ENCODE measurements at places on chromosomes 5 and 9.

GRCh38 chr5:107867266-107867665, 196.5 kb upstream of the EFNA5 start:
- DNase-seq = no peak

- DNase-seq = no peak
These were observed 3.6 kb downstream of the SUSD3 start for GRCh38 chr9:93061791-93062763.

- no peak for DNase-seq
These were observed 816.1 kb downstream of the TLE4 start for GRCh38 chr9:80387828-80388227.

- DNase-seq = no peak
These were observed 126.0 kb upstream of the BOD1 start for GRCh38 chr5:173742432-173742816.

DNA sequence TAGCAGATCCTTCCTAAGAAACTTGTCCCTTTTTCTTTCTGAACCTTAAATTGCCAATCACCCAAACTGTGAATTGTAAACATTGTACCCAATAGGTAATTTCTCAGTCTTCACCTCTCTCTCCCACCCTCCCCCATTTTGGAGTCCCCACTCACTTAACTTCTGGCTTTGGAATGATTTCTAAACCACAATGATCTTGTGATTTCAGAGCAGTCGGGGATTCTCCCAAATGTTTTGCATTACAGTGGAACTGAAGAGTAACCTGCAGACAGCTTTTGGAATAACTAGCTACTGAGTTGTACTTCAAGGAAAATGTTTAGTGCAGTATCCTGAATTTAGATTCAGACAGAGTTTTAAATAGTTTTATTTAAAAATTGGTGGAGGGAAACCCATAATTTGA, 19.2 kb downstream of the SLC27A6 start:
- DNase-seq = no peak

GRCh38 chr5:141942185-141942857, 15.7 kb downstream of the PCDH12 start:
- DNase-seq = no peak

- DNase-seq = no peak
These were observed 23.1 kb downstream of the IQGAP2 start for GRCh38 chr5:76425928-76426804.

DNA sequence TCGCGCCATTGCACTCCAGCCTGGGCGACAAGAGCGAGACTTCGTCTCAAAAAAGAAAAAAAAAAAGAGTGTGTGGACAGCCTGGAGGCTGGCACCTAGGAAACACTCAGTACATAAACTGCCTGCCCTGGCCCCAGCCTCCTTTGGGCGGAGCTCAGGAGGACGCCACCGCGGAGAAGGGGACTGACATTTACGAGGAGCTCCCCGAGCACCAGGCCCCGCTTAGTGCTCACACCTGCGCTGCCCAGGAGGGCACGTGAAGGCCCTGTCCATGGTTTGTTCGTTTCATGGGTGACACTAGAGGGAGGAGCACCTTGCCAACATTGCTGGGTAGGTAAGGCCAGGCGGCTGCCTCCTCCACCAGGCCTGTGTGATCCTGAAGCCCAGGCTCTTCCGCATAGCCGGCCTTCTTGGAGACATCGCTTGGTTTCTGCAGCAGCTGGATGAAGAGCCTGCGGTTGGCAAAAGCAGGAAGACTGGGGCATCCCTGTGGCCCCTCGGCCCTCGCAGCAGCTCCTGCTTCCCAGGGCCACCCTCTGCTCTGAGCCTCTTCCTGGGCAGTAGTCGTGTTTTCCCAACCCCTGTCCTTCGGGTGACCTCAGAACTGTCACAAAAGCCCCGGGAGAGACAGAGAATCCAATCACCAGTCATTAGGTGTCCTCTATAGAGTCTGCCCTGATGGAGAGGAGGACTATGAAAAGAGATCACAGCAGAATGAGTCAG, 26.2 kb upstream of the LAMC3 start:
- no peak for DNase-seq

GRCh38 chr5:178439493-178440180, 150.6 kb downstream of the COL23A1 start:
- no peak for DNase-seq

- DNase-seq = peak; percentile 31
These were observed at the start of gene CDC42SE2 for GRCh38 chr5:131263648-131264450. CDC42SE2 (plus strand) TSS chr5:131264053; CDS start chr5:131359494, 95,441 bp downstream.

DNA sequence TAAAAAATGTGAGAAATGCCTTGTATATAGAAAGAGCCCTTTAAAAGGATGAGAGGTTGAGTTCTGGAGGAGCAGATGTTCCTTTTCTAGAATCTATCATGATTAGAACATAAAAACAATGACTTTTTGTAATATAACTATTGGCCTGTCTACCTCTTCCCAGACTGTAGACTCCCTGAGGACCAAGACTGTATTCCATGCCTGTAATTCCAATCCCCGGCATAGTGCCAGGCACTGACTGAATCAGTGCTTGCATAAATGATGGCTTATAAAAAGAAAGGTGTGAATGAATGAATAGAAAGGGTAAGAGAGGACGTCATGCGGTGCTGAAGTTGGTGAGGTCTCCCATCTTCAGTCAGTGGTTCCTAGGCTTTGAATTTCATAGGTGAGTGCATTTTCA, 92.6 kb upstream of the GDNF start:
- no peak for DNase-seq

- DNase-seq = no peak
These were observed 267.3 kb upstream of the CDH6 start for GRCh38 chr5:30926218-30926617.

DNA sequence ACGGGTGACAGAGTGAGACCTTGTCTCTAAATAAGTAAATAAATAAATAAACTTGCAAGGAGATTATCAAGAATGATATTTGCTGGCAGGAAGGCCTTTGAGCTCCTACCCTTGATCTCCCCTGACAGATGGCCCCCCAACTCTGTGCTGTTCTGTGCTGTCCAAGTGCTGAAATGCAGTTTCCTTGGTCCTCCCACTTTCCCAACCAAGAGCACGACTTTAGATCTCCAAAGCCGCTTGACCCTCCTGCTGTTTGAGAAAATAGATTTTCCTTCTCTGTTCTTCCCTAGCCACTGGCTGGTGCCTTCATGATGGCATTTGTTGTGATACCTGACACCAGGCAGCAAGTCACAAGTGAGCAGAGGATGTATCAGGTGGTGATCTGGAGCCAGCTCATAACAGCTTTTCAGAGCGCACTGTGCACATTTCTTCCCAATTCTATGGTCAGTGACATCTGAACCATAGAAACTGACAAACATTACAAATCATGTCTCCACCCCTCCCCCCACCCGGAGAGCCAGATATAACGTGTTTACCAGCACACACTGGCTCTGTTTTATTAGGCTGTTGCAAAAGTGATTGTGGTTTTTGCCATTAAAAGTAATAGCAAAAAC, 80.0 kb upstream of the PUM3 start:
- no peak for DNase-seq

GRCh38 chr5:16585041-16585667, 31.6 kb downstream of the RETREG1 start:
- DNase-seq = no peak

GRCh38 chr9:34362614-34363214, 14.0 kb downstream of the MYORG start:
- no peak for DNase-seq

DNA sequence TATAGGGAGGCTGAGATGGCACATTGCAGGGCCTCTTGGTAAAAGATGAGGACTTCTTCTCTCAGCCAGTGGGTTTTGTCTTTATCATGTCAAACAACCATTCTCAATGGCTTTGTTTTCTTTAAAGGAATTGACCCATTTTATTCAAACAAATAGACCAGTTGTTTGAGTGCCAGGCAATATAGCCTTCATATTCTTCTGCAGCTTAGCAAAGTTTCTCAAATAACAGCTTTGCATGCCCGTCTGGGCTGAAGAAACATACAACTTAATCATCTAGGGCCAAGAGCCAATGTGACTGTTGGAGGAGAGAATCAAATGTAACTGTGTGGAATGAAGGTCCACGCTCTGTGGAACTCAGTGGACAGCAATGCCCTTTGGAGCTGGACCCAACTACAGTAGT, 57.4 kb upstream of the ADRA1B start:
- no peak for DNase-seq

GRCh38 chr5:36396640-36397039, 94.9 kb upstream of the RANBP3L start:
- no peak for DNase-seq

DNA sequence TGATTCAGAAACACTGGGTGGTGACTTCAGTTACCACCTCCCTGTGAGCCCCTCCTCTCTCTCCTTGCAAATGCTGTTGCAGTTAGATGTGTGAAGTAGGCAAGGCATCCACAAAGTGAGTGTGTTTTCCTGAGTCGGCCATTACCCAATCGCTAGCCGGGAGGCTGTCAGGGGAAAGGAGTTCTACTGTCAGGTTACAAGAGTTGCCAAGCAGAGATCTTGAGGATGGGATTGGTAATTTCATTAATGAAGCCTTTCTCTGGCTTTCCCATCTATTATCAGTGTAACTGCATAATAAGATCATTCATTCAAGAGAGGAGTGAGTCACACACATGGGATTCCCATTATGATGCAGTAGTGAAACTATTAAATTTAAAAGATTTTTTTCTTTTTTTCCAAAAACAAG, 106.9 kb downstream of the GLDC start:
- DNase-seq = no peak

DNA sequence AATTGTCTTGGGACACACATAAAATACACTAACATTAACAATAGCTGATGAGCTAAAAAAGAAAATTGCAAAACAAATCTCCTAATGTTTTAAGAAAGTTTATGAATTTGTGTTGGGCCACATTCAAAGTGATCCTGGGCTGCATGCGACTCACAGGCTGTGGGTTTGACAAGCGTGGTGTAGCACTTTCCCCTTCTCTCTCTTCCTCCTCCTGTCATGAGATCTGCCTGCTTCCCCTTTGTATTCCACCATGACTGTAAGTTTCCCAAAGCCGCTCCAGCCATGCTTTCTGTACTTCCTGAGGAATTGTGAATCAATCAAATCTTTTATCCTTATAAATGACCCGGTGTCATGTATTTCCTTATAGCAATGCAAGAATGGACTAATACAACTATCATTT, 178.0 kb downstream of the TLR4 start:
- no peak for DNase-seq

DNA sequence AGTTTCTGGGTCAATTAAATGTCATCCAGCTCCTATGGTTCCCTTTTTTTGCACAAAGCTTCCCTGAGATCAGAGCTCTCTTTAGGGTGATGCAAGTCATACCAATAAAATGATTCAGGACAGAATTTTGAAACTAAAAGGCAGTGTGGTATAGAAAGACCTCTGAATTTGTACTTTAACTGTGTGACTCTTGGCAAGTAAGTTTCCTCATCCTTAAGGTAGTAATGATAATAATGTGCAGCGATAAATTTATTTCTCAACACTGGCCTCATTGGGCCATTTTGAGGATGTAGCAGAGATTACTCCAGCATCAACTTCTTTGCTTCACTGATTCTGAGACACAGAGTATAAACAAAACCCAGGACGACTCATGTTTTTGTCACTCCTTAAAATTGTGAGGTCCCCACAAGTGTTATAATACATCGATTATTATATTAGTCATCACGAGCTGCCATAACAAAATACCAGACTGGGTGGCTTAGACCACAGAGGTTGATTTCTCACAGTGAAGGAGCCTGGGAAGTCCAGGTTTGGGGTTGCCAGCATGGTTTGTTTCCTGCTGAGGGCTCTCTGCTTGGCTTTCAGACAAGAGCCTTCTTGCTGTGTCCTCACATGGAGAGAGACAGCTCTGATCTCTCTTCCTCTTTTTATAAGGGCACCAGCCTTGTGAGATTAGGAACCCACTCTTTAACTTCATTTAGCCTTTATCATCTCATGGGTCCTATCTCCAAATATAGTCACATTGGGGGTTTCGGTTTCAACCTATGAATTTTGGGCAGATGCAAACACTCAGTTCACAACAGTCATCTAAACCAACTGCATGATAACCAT, 293.0 kb downstream of the ZNF608 start:
- no peak for DNase-seq

DNA sequence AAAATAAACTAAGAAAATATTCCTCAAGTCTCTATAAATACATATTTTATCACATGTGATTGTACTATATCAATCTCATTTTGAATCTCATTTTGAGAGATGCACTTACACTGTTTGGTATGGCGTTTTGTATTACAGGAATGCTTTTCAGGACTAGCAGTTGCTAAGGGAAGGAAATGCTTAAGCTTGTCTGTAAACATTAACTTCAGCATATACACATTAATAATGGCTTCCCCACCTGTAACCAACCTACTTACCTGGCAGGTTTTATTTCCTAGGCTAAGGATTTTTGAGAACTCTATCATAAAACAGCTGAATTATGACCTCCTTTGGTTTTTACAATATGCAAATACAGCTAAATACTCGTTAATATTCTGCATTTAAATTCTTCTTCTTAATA, 141.0 kb upstream of the GRHPR start:
- no peak for DNase-seq

DNA sequence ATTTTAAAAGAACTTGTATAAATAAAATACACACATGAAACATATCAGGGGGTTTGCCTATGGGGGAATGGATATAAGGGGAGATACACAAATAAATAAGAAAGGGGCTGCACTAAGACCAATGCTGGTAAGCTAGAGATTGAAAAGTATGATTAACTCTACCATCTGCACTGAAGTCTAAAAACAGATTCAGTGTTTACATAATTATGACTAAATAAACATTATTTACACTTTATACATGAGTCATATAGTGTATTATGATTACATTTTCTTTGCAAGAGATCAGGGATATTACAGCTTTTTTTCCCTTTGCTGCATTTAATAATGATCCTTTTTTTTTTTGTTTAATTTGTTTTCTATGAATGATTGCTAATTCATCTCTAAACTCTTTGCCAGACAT, 367.9 kb downstream of the TMEM38B start:
- no peak for DNase-seq

DNA sequence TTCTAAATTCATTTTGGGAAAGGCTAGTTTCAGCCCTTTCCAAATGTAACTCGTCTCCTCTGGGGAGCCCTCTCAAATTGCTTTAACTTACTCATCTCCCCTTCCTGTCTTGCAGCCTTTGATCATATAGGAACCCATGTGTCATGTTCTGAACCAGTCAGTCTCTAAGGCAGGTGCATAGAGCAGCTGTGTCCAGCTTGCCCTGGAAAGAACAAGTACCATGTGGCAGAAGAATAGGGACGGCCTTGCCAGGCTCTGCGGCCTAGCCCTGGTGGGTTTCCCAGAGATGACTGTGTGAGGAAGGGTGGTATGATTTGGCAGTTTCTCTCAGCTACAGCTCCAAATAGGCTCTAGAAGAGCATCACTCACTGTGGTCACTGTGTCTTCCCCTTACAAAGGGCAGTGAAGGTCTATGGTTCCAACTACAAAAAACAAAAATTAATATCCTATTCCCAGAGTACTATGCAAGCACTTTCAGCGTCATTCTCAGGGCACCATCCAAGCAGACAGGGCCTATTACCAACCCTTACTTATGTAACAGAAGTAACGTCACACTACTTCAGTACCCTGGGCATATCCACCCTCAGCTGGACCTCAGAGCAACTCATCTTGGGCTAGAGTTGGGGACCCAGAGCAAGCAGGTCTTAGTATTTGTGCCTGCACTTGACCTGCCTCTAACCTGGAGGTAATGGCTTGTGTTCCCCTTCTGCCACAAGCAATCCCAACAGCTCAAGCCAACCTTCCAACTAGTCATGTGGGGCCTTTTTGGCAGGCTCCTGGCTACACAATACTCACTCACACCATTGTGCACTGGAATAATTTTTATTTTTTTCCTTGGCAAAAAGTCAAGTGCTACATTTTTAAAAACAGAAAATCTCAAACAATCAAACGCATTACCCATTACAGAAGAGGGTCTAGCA, 37.2 kb upstream of the UBAP2 start:
- no peak for DNase-seq
